Neural crest cell (in vitro differentiated cells): ENCODE measurements at places on chromosomes 7 and 10. TPM values are rescaled to one million over a fixed set of nuclear protein-coding genes. Genes with fewer than 3 reads are reported as not detected.

GRCh38 chr10:132269266-132270230 lies 38.2 kb downstream of the STK32C start:
- DNase-seq = no peak

- no peak for DNase-seq
Observed at GRCh38 chr7:37714606-37715005, 31.0 kb downstream of the GPR141 start.

DNA sequence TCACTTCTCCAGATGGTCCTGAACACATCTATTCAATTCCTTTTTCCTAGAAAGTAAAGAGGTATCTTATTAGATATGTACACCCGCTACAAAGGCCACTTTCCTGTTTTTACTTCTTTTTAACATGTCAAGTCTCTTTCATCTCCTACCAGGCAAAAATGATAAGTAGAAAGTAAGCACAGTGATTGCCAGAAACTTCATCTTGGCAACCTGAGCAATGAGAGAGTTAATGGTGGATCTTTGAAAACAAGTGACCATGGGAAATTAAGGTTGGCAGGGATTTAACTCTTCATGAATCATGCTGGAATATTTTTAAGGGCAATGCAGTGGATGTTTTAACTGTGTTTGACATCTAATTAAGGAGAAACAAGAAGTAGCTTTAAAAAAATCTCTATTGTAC lies 2.7 kb downstream of the SEMA3A start:
- DNase-seq = no peak

DNA sequence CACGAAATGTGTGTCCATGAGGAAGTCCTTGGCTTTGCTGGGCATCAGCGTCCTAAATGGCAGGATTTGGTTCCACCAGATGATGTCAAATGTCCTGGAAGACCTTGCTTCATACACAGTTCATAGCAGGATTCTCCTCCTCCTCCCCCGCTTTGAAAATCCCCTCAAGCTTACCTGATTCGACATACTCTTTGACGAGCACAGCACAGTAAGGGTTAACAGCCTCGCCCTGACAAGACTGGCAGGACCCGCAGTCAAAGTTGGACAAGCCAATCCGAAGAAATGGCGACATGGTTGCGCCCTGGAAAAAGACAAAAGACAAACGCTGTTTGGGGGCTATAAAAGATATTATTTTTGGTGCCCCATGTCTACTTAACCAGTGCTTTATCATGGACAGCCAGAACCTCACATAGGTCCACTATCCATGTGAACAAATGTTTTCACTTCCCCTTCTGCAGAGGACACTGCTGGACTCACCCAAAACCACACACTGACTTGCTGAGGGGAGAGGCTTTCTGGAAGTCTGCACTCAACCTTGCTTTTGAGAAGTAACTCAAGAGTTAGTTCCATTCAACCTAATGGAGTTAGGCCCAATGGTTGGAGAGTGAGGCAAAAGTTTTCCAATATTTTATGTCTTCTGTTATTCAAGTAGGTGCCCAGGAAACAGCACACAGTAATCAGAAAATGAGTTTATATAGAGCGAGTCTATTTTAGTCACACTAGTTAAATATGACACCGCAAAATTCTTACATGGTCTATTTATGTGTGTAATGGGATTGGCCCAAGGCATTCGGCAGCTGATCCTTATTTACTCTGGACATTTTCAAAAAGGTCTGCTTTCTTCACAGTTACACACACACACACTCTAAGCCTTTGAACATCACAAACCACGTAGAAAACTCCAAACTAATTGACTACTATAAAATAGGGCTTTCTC lies 65.0 kb downstream of the PRKCQ start:
- no peak for DNase-seq

The STEAP1 gene
- total RNA-seq = 2.4 and 3.3 TPM in 2 replicates

DNA sequence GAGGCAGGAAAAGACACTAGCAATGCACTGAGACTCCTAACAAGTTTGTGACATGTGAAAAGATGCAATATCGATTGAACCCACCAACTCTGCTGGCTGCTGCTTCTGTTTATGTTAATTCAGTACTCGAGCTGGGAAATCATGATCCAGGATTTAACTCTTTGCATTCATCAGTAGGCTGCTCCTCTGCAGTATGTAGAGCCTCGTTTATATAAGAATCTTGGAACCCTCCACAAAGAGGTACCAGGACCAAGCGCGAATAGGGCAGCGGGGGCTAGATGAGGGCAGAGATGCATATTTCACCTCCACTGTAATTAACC lies 7.8 kb downstream of the PRKAG2 start:
- no peak for DNase-seq

The CRYGN gene
- 0.16 and 0.32 TPM in 2 replicates for total RNA-seq

GRCh38 chr7:71615017-71615416 lies 483.1 kb downstream of the GALNT17 start:
- DNase-seq = no peak

The CHCHD1 gene
- total RNA-seq = 34.8 and 38.9 TPM in 2 replicates

DNA sequence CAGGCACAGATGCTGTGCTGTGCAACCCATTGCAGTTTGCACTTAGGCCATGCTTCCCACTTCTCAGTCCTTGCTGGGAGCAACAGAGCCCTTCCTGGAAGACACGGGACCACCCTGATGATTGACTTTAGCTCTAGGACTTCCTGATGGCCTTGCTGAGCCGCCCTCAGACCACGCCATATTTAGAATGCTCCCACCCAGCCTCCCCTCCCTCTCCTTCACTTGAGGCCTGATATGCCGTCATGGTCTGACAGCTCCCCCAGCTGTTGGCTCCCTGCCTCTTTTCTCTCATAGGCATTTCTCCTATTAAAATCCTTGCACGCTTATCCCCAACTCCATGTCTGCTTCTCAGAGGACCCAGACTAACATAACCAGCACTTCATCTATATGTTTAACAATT lies 29.4 kb upstream of the GATAD1 start:
- DNase-seq = no peak

- DNase-seq = no peak
Observed at GRCh38 chr10:97197030-97197500, 11.3 kb upstream of the SLIT1 start.

DNA sequence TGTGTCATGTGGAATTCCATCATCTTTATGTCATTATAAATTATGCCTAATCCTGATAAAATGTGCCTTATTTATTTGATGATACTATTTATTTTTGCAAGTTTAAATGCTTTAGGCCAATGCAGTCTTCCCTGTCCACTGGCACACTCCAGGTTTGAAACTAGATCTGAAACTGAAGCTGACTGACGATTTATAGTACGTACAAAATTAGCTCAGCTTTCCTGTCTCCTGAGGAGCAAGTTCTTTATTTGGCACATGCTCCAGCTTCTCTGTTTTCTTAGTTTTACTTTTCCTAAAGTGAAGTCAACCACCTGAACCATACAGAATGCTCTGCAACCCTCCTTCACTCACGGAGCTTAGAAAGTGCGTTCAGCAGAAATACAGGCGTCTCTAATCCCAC lies 164.1 kb downstream of the HECW1 start:
- no peak for DNase-seq
